ENCODE measurements at places on chromosomes 7 and 10.
A peak's percentile ranks its signal among the peaks of the same experiment; 100 is the strongest.

GRCh38 chr7:81768951-81769778 lies 682 bp downstream of the HGF start:
- no peak for DNase-seq

DNA sequence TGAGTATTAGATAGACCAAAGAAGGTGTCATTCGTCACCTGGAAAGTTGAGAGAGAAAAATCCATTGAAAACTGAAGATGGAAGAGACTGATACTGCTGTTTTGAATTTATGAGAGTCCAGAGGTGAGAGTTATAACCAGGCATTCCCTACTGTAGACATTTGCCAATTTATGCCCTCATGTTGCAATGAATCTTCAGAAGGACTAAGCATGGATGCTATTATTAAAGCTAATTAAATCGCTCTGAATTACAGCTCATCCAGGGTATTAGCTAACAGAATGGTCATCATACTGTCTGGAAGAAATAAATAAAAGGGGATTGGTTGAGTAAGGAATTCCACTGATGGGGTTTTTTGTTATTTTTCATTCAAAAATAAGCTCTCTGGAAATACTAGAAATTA lies 101.6 kb upstream of the PLPP4 start:
- no peak for DNase-seq

GRCh38 chr7:75971961-75972763 lies 22.2 kb downstream of the TMEM120A start:
- no peak for DNase-seq

DNA sequence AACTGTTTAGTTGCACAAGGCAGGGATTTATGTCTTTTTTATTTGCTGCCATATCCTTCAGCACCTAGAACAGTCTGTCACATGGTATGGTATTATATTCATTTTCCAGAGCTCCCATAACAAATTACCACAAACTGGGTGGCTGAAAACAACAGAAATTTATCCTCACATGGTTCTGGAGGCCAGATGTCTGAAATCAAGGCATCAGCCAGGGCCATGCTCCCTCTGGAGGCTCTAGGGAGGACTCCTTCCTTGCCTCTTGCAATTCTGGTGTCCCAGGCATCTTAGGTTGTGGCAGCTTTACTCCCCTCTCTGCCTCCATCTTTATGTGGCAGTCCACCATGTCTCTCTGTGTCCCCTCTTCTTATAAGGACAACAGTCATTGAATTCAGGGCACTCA lies 43.1 kb downstream of the MET start:
- no peak for DNase-seq

DNA sequence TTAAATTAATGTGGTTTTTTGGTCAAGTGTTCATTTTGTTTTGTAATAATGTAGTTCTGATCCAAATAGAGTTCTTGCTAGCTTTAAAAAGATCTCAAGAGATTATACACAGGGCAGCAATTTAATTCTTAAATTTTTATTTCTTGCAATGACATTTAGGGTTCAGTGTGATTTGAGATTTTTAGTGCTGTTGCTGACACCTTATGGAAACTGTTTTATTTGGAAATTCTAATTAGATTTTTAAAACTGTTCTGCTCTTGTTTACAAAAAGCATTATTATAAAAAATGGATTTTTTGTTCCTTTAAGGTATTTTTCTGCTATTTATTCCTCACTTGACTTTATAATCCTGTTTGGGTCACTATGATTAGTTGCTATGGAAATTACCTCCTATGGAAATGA lies 72.1 kb downstream of the RTKN2 start:
- no peak for DNase-seq

DNA sequence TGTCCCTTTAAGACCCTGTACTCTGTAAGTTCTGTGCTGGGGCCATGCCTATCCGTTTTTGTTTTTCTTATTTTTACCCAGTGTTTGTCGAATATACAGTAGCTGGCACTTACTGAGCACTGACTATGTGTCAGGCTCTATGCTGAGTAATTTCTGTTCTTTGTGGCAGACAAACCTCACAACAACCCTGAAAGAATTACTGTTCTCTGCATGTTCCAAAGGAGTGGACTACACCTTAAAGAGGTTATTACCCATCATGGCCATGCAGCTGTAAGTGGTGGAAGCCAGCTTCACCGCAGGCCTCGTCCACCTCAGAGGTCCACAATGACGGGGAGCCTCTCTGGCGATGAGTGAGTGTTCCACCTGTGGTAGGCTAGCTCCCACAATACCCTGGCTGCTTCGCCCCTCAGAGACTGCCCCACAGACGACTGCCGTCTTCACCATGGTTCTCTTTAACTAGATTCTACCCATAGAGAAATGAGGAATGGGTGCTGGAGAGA lies 30.1 kb upstream of the RBM20 start:
- DNase-seq: no peak

- DNase-seq: peak; percentile 68
These were observed 38.0 kb downstream of the R3HCC1L start for GRCh38 chr10:98172495-98172894.

DNA sequence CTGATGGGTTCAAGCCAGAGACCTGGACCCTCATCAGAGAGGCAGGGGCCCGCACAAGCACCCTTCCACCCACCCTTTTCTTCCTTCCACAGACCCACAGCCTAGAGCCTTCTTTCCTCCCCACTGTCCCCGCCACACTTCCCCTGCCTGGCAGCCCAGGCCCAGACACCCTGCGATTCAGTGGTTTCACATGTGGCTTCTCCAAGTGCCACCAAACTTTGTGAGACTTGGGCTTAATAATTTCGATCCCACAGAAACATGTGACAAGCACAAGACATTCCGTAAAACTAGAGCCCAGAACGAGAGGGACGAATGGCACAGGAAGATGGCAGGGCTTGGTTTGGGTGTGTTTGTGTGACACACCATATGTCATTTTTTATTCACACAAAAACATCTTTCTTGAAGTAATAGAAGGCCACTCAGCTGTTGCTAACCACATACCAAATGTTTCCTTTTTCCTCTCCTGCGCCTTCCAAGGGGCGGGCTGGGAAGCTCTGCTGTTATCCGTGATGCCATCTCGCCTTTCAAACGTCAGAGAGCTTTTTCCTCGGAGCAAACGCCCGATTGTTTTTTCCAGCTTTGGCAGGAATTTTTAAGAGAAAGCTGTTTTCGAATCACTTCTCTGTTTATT lies 162.9 kb downstream of the GRK5 start:
- no peak for DNase-seq

DNA sequence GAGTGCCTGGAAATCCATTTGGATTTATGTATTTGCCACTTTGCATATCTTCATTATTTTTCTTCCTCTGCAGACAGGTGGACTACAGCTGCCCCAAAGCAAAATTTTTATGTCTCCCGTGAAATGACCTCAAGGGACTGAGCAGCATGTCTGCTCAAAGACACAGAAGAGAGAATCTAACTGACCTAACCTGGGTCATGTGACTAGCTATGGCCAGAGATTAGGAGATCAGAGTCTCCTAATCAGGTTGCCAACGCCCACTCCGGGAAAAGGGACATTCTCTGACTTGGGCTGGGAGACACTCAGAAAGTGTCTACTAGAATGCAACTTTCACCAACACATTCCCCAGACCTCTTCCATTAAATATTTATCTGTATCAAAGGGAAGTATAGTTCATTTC lies 2.5 kb upstream of the BAMBI start:
- DNase-seq: peak; percentile 11

DNA sequence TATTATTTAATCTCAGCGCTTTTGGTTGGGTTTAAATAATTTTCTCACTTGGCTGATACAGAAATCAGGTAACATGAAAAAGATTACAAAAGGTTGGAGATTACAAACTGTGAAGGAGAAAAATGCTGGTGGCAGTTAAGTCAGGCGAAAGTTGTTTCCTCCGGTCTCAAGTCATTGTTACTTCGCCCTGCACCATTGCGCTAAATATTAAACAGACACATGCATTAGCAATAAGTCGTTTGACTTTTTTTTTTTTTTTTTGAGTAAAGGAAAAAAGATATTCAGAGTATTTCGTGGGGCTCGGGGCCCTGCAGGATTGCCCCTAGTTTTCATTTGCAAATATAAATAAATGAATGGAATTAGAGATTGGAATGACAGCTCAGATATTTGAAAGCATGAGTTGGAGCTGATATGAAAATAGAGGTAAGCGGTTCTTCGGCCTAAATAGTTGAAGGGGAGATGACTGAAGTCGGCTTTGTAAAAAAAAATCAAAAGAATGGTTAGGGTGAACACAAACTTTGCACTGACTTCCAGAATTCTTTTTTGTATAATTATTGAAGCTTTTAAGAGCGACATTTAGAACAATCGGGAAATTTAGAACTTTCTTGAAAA lies 914 bp downstream of the SDHAF3 start:
- no peak for DNase-seq

- no peak for DNase-seq
These were observed 188.6 kb downstream of the RPS24 start for GRCh38 chr10:78222096-78222790.

DNA sequence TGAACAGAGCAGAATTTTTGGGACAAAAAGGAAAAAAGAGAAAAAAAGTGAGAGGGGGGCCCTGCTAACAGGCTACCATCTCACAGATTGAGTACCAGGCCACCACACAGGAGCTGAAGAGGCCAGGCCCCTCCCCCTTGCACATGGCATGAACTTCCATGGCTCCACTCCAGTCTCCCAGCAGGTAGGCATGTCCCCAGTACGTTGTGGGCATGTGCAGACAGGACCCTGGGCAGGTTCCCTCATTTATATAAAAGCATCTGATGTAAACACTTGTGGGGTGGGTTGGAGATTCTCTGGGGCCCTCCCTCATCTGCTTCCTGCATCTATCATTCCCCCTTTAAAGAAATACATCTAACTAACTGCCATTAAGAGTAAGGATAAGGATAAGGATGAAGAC lies 45.0 kb upstream of the AKR1C1 start:
- no peak for DNase-seq

- DNase-seq: no peak
These were observed 20.8 kb downstream of the WIPI2 start for GRCh38 chr7:5210751-5211338.

DNA sequence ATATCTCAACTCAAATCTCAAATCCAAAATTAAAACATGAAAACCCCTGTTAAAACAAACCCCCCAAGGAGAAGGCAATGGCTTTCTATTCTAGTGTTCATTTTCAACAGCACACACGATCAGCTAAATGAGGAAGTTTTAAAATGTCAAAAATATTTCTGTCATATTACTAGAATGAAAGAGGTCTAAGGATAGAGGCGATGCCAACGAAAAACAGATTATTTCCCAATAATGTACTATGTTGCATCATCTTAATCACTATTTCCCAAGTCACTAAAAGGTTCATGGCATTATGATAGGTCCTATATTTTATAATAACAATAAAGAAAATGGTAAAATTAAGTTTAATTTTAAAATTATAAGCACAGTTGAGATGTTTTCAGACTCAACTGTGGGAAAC lies 10.1 kb downstream of the CNOT4 start:
- DNase-seq: no peak

GRCh38 chr7:116176226-116176625 lies 34.1 kb upstream of the TES start:
- DNase-seq: no peak

- no peak for DNase-seq
These were observed 835 bp upstream of the COL28A1 start for GRCh38 chr7:7536396-7537019.

- no peak for DNase-seq
These were observed 128.5 kb downstream of the ANKRD7 start for GRCh38 chr7:118352867-118353453.

DNA sequence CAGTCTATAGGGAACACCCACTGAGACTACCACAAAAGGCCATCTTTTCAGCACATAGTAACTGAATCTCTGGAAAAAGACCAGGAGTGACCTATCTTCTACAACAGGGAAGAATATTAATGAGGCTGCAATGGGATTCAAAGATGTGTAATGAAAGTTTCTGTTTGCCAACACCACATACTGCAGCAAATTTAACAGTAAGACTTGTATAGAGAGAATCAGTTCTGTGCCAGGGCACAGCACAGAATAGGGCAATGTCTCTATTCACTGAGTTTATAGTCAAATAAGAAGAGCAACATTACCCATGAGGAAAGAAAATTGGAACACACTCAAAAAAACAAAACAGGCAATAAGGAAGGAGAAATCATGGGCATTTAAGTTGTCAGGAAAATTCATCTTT lies 91.4 kb upstream of the PTN start:
- no peak for DNase-seq

- no peak for DNase-seq
These were observed 10.8 kb downstream of the BNIP3 start for GRCh38 chr10:131970946-131971345.

DNA sequence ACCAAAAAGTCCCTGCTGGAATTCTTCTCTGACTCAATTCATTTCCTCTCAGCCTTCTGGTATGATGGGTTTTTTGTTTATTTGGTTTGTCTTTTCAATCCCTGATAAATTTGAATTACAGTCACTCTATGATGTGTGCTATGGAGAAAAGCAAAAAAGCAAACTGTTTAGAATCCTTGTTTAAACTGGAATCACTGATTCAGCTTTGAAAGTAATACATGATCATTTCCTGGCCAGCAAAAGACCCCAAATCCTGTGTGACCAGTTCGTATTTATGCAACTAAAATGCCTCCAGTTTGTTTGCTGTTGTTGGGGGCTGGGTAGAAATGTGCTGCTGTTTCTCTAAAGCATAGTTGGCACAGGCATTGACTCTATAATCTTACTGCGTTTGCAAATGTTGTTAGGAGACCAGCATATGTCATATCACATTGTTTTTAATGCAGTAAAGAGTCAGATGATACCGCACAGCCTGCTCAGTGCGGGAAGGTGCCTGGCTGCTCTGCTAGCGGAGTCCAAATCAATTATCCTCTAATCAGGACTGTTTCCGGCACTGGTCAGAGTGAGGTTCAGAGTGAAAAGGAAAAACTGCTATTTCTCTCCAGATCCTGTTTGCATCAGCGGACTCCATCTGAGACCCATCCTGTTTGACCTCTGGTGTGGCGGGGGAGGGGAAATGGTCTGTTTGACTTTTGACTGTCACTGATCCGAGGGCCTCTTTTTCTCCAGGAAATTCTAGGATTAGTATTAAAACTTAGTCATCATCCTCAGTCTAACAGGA lies 40.6 kb upstream of the ADD3 start:
- peak; percentile 29 for DNase-seq

DNA sequence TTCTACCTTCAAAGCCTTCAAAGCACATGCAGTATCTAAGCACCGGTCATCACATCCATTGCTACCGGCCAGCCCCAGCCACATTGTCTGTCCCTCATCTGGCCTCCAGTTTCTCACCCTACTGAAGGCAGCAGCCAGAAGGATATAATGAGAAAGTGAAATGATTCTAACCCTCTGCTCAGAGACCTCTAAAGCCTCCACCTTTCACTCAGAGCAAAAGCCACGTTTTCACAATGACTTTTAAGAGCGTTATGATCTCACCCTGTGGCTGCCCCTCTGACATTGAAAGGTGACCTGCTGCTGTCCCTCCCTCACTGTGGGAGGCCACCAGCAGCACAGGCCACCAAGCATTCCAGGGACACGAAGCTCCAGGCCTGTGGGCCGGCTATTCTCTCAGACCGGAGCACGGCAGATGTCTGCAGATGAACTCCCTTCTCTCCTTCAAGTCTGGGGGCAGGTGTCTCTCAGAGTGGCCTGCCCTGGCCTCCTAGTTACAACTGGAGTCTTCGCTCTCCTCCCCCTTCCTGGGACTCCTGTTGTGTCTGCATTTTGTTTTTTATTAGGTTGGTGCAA lies 94.9 kb upstream of the EEPD1 start:
- DNase-seq: no peak
